ENCODE measurements at places on chromosomes 7 and 10.
A peak's percentile ranks its signal among the peaks of the same experiment; 100 is the strongest.

- DNase-seq, result no peak
These were observed 9.6 kb upstream of the ELN start for GRCh38 chr7:74018246-74018895.

DNA sequence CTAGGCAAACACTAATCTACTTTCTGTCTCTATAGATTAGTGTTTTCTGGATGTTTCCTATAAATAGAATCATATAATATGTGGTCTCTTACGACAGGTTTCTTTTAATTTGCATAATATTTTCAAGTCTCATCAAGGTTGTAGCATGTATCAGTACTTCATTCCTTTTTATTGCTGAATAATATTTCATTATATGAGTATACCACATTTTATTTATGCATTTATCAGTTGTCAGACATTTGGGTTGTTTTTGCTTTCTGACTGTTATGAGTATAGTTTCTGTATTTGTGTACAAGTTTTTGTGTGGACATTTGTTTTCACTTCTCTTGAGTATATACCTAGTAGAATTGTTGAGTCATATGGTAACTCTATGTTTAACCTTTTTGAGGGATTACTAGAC is 48.2 kb downstream of the SHOC2 start:
- DNase-seq, result no peak

DNA sequence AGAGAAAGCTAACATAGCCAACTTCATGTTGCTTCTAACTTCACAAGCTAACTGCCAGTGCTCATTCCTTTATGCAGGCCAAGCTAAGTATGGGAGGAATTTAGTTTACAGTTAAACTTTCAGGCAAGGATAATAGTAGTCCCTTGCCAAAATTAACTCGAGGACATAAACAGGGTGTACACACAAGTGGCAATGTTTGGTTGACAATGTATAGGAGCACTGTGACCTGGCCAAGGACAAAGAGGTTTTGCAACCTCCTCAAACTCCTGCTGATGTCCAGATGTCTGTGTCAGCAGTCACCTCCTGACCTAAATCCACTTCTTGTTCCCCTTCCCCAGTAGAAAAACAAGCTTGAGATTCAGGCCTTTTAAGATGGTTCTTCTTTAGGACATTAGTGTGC is 494.6 kb upstream of the KLF6 start:
- no peak for DNase-seq

DNA sequence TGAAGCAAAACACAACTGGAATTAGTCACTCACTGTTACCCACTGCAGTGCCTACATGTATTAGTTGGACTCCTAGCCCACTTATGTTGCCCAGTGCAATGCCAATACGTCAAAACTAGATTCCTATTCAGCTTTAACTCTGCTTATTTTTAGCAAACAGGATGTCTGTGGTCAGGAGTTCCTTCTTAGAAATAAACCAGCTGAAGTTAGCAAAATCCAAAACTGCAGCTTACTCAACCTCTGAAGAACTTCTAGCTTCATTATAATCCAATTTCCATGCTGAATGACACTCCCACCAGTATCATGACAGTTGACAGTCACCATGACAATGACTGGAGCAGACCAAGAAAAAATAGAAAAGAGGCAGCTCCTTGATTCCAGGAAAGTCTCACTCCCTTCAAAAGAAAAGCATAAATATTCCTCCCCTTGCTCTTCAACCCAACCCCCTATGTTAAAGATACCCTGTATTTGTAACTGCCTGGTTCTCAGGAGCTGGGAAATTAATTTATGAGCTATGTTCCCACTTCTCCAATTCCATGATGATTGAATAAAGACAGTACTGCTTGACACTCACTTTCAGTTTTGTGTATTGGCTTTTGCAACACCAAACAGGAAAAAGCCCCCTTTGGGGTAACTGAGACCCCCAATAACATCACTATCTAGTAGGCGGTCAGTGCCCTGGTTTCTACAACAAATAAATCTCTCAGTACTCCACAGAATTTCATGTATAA is 327.4 kb downstream of the SORCS1 start:
- DNase-seq, result no peak

DNA sequence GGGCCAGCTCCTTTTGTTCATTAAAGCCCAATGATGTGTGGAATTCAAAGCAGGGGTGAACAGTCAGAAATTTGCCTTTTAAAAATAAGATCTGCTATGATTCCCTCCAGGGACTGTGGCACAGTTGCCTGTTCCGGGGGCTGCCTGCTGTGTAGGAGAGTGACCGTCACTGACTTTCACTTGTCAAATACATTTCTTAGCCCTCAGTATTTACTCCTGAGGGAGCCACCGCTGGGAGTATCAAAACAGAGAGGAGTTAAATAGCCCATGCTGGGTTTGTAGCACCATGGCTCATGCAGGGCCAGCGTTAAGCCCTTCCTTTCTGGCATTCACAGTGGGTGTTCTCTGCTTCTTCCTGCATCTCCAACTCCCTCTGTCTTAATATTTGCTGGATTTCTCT is 897.8 kb downstream of the SORCS3 start:
- no peak for DNase-seq

- DNase-seq, result no peak
These were observed 103.9 kb upstream of the THSD7A start for GRCh38 chr7:11935905-11936304.

DNA sequence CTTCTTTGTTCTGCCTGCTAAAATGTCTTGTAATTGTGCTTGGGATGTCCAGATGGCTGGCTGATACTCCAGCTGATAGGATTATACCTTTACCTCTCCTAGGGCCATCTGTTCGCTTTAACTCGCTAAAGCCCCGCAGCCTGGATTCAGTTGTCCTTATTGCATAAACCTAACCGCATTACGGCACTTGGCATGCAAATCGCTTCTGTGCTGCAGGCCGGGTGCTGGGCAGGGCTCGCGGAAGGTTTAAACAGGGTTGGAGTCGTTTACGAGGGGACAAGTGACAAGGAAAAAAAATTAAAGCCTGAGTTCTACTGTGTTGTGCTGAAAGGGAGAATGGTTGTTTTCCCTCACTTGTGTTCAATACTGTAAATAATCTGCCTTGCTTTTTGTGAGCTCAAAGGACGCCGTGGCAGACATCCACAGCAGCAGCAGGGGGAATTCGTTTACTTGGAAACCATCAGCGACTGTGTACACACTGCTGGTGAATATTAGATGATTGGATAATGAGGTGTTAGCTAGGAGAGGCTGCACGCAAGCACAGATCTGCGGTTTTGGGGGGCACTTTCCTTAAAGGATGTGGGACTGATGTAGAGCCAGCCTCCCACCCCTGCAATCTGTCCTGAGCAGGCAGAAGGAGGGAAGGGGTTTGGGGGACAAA is 93.0 kb downstream of the EBF3 start:
- peak; percentile 85 for DNase-seq

GRCh38 chr10:6072215-6072934 is 10.2 kb upstream of the IL2RA start:
- DNase-seq, result no peak

GRCh38 chr10:118832241-118832651 is 77.5 kb upstream of the CACUL1 start:
- peak; percentile 16 for DNase-seq

GRCh38 chr10:93199191-93199751 is 125.6 kb downstream of the CYP26A1 start:
- no peak for DNase-seq

- peak; percentile 63 for DNase-seq
These were observed 37.8 kb downstream of the DPCD start for GRCh38 chr10:101625821-101626412.

- no peak for DNase-seq
These were observed 243.2 kb downstream of the CDK14 start for GRCh38 chr7:90839316-90839715.

- DNase-seq, result no peak
These were observed 64.6 kb upstream of the PTN start for GRCh38 chr7:137408126-137408525.

GRCh38 chr10:35420827-35421552 is 84.7 kb downstream of the CCNY start:
- no peak for DNase-seq

GRCh38 chr10:77320971-77321471 is 316.6 kb downstream of the KCNMA1 start:
- no peak for DNase-seq

GRCh38 chr10:13335881-13336280 is 12.2 kb downstream of the SEPHS1 start:
- no peak for DNase-seq

- DNase-seq, result peak; percentile 14
These were observed 55.7 kb upstream of the COL1A2 start for GRCh38 chr7:94338921-94339371.

- DNase-seq, result no peak
These were observed 34.5 kb upstream of the DIP2C start for GRCh38 chr10:723973-724372.

- DNase-seq, result no peak
These were observed 141.2 kb downstream of the MLLT10 start for GRCh38 chr10:21675157-21675796.

DNA sequence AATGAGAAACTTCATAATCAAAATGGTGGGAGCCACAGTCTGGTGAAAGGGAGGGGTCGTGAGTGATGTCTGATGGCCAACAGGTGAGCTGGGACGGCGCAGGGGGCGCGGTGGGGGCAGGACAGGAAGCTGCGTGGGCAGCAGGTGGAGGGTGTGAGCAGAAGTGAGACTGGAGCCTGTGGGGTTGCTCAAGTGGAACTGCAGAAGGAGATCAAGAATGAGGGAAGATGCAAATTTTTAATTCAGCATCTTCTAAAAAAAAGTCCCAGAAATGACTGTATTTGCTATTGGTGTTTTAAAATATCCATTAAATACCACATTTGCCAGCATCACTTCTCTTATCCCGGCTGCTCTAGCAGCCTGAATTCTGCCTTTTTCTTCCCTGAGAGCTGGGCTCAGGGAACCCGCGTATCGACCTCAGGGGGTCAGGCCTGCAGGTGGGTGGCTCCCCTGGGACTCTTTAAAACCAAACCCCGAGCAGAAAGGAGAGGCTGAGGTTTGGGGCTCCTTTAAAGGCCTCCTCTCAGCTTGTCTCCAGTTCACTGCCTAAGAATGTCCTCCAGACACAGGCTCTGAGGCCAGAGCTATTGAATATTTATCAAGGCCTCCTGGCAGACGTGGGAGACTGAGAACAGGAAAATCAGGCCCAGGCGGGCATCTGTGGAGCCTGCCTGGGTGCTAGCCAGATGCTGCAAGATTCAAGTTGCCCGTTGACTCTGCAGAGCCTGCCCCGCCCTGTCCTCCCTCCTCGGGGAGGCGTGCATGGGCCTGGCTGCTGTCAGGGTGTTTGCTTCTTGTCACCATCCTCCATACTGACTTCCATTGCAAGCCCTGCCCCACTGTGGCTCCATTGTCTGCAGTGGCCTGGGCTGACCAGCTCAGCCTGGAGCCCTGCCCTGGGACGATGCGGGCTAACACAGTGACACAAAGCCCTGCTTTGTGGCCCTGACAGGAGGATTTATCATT is 53.9 kb downstream of the SYPL1 start:
- DNase-seq, result peak; percentile 48

DNA sequence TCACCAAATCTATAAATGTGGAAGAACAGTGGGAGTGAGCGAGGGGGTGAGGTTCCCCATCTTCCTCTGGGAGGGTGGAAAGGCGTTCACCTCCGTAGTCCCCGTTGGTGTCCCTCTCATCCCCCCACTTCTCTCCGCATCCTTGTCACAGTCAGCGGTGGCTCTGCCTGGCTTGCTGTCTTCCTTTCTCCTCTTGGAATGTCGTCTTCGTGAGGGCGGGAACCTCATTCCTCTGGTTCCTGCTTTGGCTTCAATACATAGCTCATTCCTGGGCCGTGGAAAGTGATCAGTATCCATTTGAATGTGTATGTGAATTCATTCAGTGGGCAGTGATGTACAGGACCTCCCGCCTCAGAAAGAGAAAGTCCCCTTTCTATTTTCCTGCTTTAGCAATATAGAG is 289.4 kb downstream of the CAMK1D start:
- no peak for DNase-seq

- DNase-seq, result no peak
These were observed 811 bp downstream of the GPC2 start for GRCh38 chr7:100176096-100177044.

- peak; percentile 47 for DNase-seq
These were observed 19.1 kb downstream of the CEP41 start for GRCh38 chr7:130421684-130422083.

GRCh38 chr10:96949039-96949683 is 117.1 kb downstream of the LCOR start:
- no peak for DNase-seq

GRCh38 chr7:33243319-33243881 is 114.0 kb downstream of the BBS9 start:
- no peak for DNase-seq

DNA sequence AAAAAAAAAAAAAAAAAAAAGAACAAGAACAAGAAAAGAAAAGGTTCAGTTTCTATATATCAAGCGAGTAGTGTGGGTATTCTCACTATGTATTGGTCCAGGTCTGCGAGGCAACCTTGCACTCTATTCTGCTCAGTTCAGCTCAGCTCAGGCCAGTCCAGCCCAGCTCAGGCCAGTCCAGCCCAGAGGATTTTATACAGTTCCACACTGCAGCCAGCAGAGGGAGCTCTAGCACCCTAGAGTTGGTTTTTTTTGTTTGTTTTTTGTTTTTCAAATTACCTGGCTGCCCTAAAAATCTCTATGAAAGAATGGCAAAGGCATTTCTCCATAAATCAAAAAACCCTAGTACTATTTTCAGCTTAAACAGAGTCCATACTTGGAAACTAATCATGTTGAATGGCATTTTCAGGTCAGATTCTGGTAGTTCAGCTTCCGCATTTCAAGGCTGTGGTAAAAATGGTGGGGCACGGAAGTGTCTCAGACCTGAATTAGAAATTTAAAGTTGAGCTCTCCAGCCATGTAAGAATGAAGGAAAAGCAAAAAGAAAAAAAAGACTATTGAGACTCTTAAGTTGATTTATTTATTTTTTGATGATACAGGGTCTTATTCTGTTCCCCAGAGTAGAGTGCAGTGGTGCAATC is 55.2 kb upstream of the GSDME start:
- DNase-seq, result no peak

DNA sequence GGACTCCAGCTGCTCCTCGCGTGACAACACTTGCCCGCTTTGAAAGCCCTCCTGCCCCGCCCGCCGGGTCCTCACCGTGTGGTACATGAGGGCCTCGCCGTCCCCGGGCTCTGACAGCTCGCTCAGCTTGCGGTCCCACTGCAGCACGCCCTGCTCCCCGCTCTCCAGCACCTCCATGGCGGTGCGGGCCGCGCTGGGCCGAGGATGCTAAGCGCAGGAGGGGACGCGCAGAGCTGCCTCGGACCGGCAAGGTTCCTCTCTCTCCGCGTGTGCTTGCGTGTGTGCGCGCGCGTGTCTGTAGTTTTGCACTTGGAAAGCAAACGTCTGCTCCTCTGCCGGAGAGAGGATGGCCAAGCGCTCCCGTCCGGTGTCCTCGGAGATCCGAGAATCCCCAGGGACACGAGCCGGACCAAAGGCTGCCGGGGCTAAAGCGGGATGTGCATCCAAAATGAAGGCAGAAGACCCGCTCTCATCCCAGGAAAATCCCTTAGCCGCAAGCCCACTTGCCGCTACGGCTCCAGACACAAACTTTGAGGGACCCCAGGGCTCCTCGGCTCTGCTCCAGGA is at the start of gene CREB3L2:
TSS of gene CREB3L2 (minus strand) at position 558 of the 567 bp plus-strand sequence. CDS start at position 177, 381 bp downstream.
- DNase-seq, result no peak

GRCh38 chr10:65701168-65701776 is 1224.6 kb upstream of the LRRTM3 start:
- no peak for DNase-seq

- DNase-seq, result no peak
These were observed 648.1 kb upstream of the FOXK1 start for GRCh38 chr7:4033996-4034395.
